ENCODE measurements at places on chromosomes 7 and 10. TPM values are rescaled to one million over a fixed set of nuclear protein-coding genes. Genes with fewer than 3 reads are reported as not detected.

GRCh38 chr10:128210215-128211063 is 84.2 kb upstream of the MKI67 start:
- peak; percentile 77 for DNase-seq

DNA sequence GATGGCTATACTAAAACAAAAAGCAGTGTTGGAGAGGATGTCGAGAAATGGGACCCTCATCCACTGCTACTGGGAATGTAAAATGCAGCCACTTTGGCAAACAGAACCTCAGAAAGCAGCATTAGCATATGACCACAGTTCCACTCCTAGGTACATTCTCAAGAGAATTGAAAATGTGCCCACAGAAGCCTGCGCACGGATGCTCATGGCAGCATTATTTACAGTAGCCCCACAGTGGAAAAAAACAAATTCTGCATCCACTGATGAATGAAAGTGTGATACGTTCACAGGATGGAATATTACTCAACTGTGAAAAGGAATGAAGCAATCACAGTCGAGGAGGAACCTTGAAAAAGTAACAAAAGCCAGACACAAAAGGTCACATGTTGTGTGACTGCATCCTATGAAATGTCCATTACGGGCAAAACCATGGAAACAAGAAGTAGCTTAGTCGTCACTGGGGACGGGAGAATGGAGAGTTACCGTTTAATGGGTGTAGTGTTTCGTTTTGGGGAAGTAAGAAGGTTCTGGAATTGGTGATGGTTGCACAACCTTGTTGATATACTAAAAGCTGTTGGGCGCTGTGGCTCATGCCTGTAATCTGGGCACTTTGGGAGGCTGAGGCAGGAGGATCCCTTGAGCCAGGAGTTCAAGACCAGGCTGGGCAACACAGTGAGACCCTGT is 2.5 kb upstream of the UPK3B start:
- peak; percentile 3 for DNase-seq

- no peak for DNase-seq
These were observed 73.7 kb downstream of the FOXL3 start for GRCh38 chr7:363626-364025.

- no peak for DNase-seq
These were observed 207.9 kb downstream of the CTNNA3 start for GRCh38 chr10:67487906-67488619.

DNA sequence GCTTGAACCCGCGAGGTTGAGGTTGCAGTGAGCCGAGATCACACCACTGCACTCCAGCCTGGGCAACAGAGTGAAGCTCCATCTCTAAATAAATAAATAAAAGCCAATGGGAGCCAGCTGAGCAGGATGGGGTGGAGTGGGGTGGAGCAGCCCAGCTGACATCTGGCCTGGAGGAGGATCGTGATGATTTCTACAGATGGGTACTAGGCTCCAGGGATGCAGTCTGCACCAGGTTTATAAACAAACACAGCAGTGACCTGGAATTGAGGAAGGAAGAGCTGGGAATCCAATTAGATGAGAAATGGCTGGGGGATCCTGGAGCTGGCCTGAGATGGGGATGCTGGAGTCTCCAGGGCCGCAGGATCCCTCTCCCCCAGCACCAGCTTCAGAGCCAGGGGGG is 7.3 kb upstream of the GRIFIN start:
- DNase-seq, result no peak

GRCh38 chr10:97490592-97490991 is 7.6 kb downstream of the MMS19 start:
- DNase-seq, result no peak

- DNase-seq, result no peak
These were observed 126.9 kb upstream of the KLF6 start for GRCh38 chr10:3911713-3912442.

GRCh38 chr10:122013311-122013780 is 24.4 kb downstream of the TACC2 start:
- no peak for DNase-seq

- DNase-seq, result peak; percentile 47
These were observed 4.1 kb upstream of the FUOM start for GRCh38 chr10:133361773-133362441.

GRCh38 chr7:94129443-94130140 is 125.4 kb upstream of the BET1 start:
- no peak for DNase-seq

DNA sequence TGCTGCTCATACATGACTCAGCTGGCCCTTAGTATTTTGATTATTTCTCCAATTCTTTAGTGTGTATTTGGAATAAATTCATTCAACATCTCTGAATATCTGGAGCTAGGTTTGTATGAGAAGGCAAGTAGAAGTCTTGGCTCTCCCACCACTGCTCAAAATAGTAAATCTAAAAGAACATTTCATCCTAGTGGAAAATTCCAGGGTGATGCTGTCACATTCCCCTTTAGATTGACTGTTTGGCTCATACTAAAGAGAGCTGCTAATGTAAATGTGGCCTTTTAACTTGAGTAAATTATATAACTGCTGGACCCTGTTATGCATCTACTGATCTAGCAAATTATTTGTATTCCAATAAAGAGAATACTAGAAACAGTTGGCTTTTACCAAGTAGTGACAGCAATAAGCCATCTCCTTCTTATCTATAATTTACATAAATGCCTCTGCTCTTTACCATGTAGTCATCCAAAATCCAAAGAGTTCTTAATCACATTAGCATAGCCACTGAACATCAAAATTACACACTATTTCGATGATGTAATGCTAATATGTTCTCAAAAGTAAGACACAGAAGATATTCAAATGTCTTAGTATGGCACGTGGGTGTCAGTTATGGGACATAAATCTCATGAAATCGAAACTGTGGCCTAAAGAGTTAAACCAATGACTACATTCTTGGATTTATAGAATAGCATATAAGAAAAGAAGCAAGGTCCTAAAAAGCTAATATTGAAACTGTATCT is 86.9 kb upstream of the KCND2 start:
- no peak for DNase-seq

The PRPS1L1 gene
- not detected for total RNA-seq

The TDRD1 gene
- 0.22 TPM for total RNA-seq

The CYP3A5 gene
- total RNA-seq, result not detected

The NRAP gene
- total RNA-seq, result not detected

The PLEKHS1 gene
- not detected for total RNA-seq

The TMEM72 gene
- not detected for total RNA-seq

The ENKUR gene
- not detected for total RNA-seq

The TEX47 gene
- total RNA-seq, result not detected

The STEAP2 gene
- not detected for total RNA-seq

The IGFBP1 gene
- total RNA-seq, result not detected

All from B cell (primary cell).